ENCODE measurements at places on chromosomes 7 and 10. TPM values are rescaled to one million over a fixed set of nuclear protein-coding genes. Genes with fewer than 3 reads are reported as not detected.

SRGN gene
- total RNA-seq = 79.4 TPM

ATRNL1 gene
- total RNA-seq = 4.1 TPM

GALNT17 gene
- 0.82 TPM for total RNA-seq

NUTM2A gene
- total RNA-seq = 2.3 TPM

CYP2C19 gene
- total RNA-seq = not detected

GAD2 gene
- total RNA-seq = not detected
